ENCODE measurements at places on chromosomes 3 and 15.
A peak's percentile ranks its signal among the peaks of the same experiment; 100 is the strongest.

- DNase-seq: no peak
Measured at GRCh38 chr3:66242788-66243464, 22.1 kb downstream of the SLC25A26 start.

DNA sequence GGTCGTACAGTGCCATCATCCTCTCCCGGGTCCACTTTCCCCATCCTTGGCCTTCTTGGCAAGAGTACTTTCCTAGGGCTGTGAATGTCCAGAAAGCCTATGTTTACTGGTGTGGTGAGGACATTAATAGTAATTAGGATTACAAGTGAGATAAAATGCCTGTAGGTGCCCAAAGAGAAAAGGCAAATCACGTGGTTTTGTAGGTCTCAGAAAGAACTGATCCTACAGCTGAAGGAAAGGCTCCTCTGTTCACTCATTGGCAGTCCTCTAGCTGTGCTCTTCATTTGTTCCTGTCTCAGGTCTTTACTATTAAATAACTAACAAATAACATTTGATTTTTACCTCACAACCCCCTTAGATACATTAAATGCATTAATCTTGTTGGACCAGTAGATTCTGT lies 220.1 kb upstream of the CBLB start:
- DNase-seq: no peak

DNA sequence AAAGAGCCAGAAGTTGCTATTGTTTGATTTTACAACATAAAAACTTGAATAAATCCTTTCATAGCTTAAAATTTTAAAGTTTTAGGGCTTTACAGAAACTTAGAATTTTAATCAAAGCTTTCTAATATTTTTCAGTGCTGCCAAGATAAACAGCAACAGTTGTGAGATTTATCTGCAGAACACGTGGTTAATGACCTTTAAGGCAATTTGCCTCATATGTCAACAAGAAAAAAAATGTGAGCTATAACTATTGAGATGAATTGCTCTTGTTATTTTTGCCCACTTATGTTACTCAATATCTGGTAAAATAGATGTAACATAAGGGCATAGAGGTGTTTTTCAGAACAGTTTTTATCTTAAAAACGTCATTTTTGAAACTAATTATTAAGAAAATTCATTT lies 96.7 kb upstream of the NECTIN3 start:
- DNase-seq: peak; percentile 5

GRCh38 chr3:47533481-47533880 lies 20.0 kb upstream of the ELP6 start:
- DNase-seq: no peak

- no peak for DNase-seq
Measured at GRCh38 chr3:76871655-76872054, 168.2 kb upstream of the ROBO2 start.

DNA sequence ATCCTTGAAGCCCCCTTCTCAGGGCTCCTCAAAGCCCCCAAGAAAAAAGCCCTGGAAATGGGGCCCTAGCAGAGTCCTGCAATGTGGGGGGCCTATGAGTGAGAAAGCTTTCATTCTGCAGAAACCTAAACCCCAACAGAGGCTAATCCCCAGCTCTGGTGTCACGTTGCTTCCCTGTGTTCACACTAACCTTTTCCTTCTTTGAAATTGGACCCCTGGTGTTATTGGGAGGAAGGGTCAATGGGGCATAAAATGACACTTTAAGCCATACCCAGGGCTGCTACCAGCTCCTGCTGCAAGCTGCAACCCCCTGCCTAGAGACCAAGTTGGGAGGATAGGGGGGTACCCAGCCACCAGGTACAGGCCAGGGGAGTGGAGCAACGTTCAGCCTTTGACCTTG lies 2.1 kb downstream of the CYP1A2 start:
- DNase-seq: no peak

- no peak for DNase-seq
Measured at GRCh38 chr3:135860761-135861160, 104.8 kb upstream of the PPP2R3A start.

GRCh38 chr3:126554560-126555525 lies 3.9 kb downstream of the C3orf22 start:
- no peak for DNase-seq

GRCh38 chr3:49295489-49296058 lies 18.5 kb upstream of the C3orf62 start:
- peak; percentile 67 for DNase-seq

DNA sequence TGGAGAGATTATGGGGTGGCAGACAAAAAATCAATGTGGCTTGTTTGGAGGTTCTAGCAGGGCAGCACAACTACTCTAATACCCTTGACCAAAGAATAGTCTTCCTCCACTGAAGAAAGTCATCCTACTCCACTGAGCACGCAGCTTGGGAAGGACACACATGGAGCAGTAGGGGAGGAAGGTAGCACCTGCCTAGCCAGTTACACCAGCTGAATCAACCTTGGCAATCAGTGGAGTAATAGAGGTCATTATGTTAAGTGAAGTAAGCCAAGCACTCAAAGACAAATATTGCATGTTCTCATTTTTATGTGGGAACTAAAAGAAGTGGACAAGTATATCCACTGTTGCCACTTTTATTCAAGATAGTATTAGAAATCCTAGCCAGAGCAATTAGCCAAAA lies 555.8 kb upstream of the ALCAM start:
- DNase-seq: no peak

DNA sequence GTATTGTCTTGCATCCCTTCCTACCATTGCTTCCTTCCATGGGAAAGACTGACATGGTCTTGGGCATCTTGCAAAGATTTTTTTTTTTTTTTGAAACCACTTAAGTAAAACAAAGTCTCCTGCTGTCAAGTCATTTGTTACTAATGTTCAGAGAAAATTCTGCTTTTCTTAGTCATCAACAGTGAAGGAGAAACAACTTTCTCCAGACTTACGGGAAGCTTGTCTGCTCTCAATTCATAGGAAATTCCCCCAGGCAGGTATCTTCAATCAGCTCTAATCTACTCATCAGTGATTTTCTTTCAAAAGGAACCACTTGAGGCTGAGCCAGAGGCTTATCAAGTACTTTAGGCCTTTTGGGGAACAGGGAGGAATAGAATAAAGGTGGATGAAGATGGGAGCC lies 15.9 kb upstream of the DRD3 start:
- DNase-seq: no peak

DNA sequence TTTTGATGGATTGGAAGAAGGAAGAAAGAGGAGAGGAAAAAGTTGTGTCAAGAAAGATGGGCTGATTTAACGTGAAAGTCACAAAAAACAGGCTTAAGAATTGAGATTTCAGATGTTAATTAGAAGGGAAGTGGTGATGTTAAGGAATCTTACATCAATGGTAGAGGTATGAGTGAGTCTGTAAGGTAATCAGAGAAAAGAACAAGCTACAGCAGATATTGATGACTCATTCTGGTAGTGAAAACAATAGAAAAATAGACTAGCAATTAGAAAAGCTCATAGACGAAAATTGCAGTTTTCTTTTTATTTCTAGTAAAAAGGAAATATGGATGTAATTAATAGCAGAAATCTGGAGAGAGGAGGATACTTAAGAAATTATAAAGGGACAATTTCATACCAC lies 559.6 kb downstream of the MCTP2 start:
- DNase-seq: no peak

- peak; percentile 1 for DNase-seq
Measured at GRCh38 chr15:29638781-29639180, 183.5 kb downstream of the TJP1 start.

DNA sequence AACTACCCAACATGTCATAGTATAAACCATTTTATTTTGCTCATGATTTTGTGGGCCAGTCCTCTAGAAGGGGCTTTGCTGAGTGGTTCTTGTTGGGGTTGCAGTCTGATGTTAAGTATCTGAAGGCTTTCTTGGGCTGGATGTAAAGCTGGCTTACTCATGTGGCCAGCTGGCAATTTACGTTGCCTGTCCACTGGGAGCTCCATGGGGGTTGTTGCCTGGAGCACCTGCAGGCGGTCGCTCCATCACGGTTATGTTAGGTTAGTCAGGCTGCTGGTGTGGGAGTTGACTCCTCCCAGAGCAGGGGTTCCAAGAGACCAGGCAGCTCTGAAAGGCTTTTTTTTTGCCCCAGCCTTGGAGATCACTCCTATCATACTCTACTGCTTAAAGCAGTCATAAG lies 98.1 kb downstream of the NR1D2 start:
- no peak for DNase-seq

GRCh38 chr15:22228101-22228762 lies 147.9 kb downstream of the OR4M2 start:
- DNase-seq: no peak

- peak; percentile 17 for DNase-seq
Measured at GRCh38 chr3:178703268-178703975, 167.2 kb downstream of the KCNMB2 start.

- DNase-seq: no peak
Measured at GRCh38 chr3:31892916-31893573, 88.0 kb downstream of the OSBPL10 start.

DNA sequence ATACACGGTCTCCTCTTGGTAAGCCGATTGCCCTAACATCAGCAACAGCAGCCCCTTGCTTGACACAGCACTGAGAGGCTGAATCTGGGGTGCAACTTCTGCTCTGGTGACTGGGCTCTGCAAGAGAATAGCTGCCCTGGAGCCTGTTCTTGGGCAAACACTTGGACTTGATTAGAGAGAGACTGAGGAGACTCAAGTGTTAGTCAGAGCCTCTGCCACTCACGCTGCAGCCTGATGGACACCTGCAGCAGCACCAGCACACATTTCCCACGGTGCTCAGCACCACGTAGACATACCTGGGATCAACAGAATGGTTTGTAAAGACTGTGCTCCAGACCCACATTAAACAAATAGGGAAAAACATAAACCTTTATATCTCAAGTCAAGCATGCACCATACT lies 35.8 kb upstream of the UMPS start:
- no peak for DNase-seq

DNA sequence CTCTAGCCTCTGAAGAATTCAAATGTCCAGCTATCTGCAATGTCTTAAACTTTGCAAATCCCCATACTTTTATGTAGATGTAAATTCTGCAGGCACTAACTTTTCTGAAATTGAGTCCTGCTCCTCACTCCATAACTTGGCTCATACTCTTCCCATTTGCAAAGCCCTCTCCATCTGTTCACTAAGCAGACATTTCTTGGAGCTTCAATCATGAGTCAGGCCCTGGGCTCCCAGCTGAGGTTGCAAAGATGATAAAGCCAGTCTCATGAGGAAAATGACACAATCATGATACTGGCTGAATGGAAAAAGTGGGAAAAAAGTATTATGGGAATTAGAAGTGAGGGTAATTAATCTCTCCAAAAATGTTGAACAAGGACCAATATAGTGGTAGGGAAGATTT lies 507.6 kb downstream of the NR2F2 start:
- DNase-seq: peak; percentile 64

GRCh38 chr3:138376663-138377062 lies 28.3 kb downstream of the MRAS start:
- no peak for DNase-seq

All from fibroblast of mammary gland (primary cell).